ENCODE measurements at places on chromosomes 16 and 17. TPM values are rescaled to one million over a fixed set of nuclear protein-coding genes. Genes with fewer than 3 reads are reported as not detected.

Gene GUCY2D
- total RNA-seq: not detected

Gene GOT2
- 33.7 TPM for total RNA-seq

Gene TEKT5
- 0.26 TPM for total RNA-seq

Gene PHKB
- 71.5 TPM for total RNA-seq

Gene PRR15L
- total RNA-seq: not detected

Gene ICAM2
- total RNA-seq: 162 TPM

Gene MYOCD
- total RNA-seq: not detected

Gene LAT
- 0.43 TPM for total RNA-seq

Gene ARL16
- total RNA-seq: 29.0 TPM

Gene TM4SF5
- total RNA-seq: not detected

Gene ACTG1
- 3,173 TPM for total RNA-seq

Gene LGALS9B
- not detected for total RNA-seq

Gene AP2B1
- 87.8 TPM for total RNA-seq

Gene GAST
- not detected for total RNA-seq

Gene PYCARD
- 66.0 TPM for total RNA-seq

Gene ITGAX
- total RNA-seq: not detected

Gene COX4I1
- total RNA-seq: 615 TPM

Gene C16orf92
- not detected for total RNA-seq

Gene MYL4
- total RNA-seq: 0.87 TPM

Gene SLC35G6
- not detected for total RNA-seq

Gene SRSF2
- total RNA-seq: 146 TPM

Gene NATD1
- total RNA-seq: 2.6 TPM

Gene PRSS8
- total RNA-seq: not detected

Gene LRRC37A3
- 5.1 TPM for total RNA-seq

Gene DPEP3
- 0.09 TPM for total RNA-seq

Gene ABCA3
- 20.8 TPM for total RNA-seq

Gene TAOK2
- total RNA-seq: 79.8 TPM

Gene MT1E
- total RNA-seq: 25.5 TPM

Gene STX8
- 85.6 TPM for total RNA-seq

Gene PRSS33
- total RNA-seq: not detected

Gene ZNF319
- 2.1 TPM for total RNA-seq

Gene HSPB9
- total RNA-seq: not detected

Gene MYH3
- total RNA-seq: 0.52 TPM
